Activated B cell treated with CpG ODN at 0.5 μM for 24 hours (primary cell): ENCODE measurements at places on chromosomes 1 and 21. TPM values are rescaled to one million over a fixed set of nuclear protein-coding genes. Genes with fewer than 3 reads are reported as not detected.

Gene FCER1A
- not detected in 2 replicates for total RNA-seq

Gene SPRR3
- total RNA-seq, result not detected in 2 replicates

GRCh38 chr21:15221799-15222386 lies 157.1 kb upstream of the NRIP1 start:
- no peak for DNase-seq

DNA sequence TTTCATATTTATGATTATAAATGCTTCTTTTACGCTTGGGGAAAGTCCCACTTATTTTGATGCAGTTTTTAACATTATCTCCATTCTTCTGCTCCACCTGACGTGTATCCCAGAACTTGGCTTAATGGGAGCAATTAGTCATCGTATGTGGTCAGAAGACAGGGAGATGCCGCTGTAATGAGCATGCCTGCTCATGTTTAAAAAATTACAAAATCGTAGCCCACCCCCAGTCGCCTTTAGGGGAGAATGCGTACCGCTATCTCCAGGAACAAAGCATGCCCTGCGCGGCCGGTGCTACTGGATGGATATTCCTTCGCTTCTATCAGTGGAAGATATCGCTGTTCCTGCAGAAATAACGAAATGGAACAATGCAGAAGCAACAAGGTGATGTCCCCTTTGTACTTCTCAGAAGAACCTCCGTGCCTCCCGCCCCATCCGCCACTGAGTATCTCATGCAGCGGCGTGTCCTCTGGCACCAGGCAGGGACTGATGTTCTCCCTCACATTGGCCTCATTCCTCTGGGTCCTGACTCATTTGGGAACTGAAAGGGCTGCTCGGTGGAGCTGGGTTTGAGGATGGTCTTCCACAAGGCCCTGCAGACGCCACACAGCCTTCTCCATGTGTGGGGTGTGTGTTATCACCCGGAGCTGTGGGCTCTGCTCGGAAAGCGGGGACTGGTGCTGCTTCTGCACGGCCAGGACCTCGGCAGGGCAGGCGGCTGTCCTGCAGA lies 116.3 kb upstream of the COL6A1 start:
- no peak for DNase-seq

- no peak for DNase-seq
Observed at GRCh38 chr21:40603774-40604173, 243.2 kb downstream of the DSCAM start.

Gene ASCL5
- total RNA-seq, result not detected in 2 replicates

Gene NMNAT2
- not detected in 2 replicates for total RNA-seq

DNA sequence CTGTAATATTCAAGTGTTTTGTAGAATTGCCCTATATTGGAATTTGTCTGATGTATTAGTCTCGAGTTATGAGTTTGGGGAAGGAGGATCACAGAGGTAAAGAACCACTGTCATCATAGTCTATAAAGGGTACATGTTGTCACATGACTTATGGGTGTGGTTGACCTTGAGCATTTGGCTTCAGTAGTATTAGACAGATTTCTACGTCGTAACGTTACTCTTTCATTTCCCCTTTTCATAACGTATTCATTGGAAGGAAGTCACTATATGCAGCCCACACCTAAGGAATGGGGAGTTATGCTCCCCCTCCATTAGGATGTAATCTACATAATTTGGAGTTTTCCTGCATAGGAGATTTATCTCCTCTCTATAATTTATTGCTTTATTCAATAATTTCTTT lies 110.1 kb upstream of the VAV3 start:
- no peak for DNase-seq
